Endodermal cell (in vitro differentiated cells): ENCODE measurements at places on chromosomes 5 and 9.

DNA sequence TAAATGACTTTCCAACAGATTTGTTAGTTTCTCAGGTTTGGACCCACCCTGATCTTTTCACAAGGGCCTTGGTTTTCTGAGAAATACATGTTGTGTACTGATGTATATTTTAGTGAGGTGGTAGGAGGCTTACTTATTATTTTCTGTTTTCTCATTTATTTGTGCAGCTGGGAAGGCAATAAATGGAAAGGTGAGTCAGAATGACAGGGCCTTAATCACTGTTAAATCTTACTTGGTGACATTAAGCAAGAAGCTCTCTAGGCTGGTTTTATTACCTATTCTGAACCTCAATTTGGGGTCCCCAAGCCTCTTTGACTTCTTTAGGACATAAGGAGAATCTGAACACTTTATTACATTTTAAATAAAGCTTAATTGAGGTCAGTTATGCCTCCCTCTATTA lies 214.0 kb upstream of the DAB2 start:
- DNase-seq = no peak

- DNase-seq = peak; percentile 60
Measured at GRCh38 chr9:113857875-113858274, 18.2 kb upstream of the ZNF618 start.

- peak; percentile 65 for DNase-seq
Measured at GRCh38 chr5:73214996-73215395, 42.0 kb downstream of the TMEM174 start.

GRCh38 chr9:81912135-81912534 lies 16.1 kb upstream of the SPATA31D4 start:
- DNase-seq = no peak

DNA sequence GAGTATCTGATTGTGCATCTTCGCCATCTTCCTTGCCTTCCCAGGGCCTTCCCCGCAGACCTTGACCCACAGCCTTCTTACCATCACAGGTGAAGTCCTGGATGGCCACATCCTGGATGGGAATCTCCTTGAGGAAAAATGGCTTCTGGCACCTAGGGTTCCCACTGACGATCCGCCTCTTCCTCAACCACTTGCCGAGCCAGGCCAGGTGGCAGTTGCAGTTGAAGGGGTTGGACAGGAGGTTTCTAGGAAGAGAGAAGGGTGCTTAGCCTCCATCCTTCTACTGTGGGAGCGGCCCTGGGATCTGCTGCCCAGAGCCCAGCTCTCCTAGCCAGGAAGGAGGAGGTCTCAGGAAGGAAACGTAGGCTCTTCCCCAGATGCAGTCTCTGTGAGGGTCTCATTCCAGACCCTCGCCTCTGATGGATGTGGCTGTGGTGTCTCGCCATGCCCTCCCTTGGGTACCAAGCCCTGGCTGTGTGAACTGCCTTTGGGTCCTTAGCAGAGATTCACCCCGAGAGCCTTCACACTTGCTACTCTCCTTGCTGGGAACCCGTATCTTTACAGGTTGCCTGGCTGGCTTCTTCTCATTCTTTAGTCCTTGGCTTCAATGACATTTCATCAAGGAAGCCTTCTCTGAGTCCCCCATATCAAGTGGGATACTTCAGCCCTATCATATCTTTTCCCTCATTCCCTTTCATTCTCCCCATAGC lies 170.4 kb upstream of the PANK3 start:
- DNase-seq = peak; percentile 28

- no peak for DNase-seq
Measured at GRCh38 chr9:90099262-90099963, 494.6 kb downstream of the GADD45G start.

- no peak for DNase-seq
Measured at GRCh38 chr9:112548836-112549595, 62.4 kb downstream of the KIAA1958 start.

- no peak for DNase-seq
Measured at GRCh38 chr5:89662499-89662898, 747.1 kb downstream of the CETN3 start.

DNA sequence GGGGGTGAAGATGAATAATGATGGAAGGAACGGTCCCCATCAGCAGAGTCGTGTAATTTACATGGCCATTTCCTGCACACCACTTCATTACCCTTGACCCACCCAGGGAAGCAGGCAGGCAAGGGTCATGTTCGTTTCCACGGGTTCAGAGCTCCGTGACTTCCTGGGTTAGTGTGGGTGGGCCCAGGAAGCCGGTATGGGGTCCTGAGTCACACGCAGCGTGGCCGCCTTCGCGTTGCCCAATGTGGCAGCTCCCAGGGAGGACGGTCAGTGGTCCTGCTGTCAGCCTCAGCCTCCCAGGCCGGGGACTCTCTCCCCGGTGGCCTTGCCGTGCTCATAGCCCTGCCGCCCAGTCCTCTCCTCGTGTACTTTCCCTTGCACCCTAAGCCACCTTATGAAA lies 5.1 kb upstream of the TERT start:
- peak; percentile 31 for DNase-seq

GRCh38 chr5:105877592-105877991 lies 1793.1 kb downstream of the EFNA5 start:
- no peak for DNase-seq

DNA sequence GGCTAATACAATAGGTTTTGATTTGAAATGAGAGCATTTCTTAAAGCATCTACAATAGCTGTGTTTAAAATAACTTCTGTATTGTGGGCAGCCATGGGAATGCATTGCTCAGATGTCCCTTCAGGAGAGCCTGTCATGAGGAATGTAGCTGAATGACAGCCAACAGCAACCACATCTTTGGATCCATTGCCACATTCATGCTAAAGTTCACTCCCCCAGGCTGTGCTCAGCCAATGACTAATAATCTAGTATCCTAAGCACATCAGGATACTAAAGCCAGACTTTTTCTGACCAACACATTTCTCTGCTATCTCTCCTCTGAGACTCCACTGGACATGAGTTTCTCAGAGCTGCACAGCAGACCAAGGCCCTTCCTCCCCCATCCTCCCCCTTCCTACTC lies 45.5 kb downstream of the HTR1A start:
- DNase-seq = no peak

DNA sequence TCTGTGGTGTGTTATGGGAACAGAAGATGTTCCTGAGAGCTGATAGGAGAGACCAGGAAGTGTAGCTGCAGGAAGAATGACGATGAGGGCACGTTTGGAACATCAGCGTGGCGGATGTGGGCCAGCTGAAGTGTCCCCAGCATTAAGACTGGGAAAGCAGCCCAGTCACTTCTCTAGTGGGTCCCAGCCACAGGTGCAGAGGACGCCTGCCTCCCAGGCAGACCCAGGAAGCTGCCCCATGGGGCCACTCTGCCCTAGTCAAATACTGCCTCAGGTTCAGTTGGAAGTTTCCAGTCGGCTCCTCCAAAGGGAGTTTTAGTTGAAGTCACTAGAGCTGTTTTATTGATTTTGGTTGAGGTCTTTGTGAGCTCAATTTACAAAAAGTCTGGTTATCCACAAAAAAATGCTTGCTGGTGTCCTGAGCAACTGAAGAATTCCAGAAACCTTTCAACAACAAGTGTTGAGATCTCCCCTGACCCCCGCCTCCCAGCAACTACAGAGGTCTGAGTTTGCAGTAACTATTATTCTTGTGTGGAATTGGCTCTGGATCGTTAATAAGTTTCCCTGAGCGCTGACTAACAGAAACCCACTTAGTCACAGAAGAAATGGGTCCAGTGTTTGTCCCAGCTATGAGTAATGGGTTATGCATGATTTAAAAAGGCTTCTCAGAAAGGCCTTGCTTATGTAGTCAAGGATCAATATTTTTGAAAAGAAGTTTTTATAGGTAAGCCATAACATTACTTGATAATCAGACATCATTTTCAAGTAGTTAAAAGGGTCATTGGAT lies 294.1 kb downstream of the FANCC start:
- DNase-seq = no peak
